Activated CD4-positive, alpha-beta T cell treated with anti-CD3 and anti-CD28 coated beads, Interleukin-2, amount 50 U/mL, for 24 hours (primary cell): ENCODE measurements at places on chromosomes 5 and 9.

- DNase-seq, result no peak
These were observed 761 bp upstream of the DNAJC25 start for GRCh38 chr9:111630182-111630963.

DNA sequence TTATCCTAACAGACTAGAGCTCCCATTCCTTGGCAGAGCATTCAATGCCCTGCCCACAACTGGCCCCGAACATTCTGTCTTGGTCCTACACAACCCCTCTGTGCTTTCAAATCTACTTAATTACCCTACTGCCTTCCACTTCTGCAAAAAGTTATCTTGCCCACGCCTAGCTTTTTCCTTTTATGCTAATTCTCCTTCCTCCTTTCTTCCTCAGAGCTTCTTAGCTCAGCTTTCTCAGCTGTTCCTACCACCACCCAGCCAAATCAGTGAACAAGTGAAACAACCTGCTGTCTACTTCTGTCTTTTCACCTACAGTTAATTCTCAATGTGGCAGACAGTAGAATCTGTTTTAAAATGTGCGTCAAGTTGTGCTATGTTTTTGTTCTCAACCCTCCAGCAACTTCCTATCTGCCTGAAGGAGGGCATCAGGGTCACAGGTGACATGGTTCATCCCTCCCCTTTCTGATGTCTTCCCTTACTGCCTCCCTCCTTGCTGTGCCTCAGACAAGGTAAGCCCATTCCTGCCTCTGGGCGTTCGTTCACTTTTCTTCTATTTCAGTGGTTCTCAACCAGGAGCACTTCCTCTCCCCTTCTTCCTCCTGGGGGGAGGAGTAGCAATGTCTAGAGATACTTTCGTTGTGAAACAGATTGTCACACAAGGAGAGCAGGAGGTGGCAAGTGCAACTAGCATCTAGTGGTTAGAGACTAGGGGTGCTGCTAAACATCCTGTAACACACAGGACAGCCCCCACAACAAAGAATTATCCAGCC, 1.3 kb upstream of the REEP5 start:
- no peak for DNase-seq

DNA sequence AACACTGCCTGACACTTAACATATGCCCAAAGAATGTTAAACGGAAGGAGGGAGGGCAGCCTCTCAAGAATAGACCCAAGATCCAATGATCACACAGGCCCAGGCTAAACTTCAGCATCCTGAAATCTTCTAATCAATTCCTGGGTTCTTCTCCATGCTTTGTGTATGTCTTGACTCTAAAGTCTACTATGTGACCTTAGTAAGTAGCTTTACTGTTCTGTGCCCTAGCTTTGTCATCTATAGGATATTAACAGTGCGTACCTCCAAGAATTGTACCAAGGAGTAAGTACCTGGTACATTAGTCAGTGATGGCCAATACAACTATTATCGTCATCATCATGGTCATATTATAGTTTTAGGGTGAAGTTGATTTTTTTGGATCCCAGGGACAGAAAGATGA, 96.6 kb downstream of the SGCD start:
- DNase-seq, result no peak

DNA sequence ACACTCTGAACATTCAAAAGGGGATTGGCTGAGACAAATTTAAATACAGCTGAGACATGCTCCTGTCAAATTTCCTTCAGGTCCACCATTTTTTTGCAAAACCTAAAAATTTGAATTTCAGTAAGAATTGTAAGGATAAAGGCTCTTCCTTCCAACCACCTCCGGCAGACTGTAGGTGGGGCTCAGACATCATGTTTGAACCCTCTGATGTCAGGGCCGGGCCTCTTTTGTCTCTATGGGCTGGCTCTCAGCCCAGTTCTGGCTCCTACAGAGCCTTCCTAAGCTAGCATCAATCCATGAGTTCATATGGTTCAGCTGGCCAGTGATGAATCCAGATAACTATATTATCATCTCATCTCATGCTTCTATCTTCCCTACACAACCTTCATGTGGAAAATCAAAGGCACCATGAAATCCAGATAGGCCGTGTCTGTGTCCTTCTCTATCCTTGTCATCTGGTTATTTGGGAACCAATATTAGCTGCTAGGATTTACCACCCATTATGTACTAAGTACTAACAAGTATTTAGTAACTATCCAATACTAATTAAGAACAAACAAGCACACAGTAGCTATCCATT, 44.2 kb downstream of the NIPSNAP3B start:
- DNase-seq, result no peak

GRCh38 chr5:58369513-58370190, 90.2 kb downstream of the PLK2 start:
- DNase-seq, result no peak

GRCh38 chr5:37918424-37918823, 78.6 kb upstream of the GDNF start:
- DNase-seq, result no peak

GRCh38 chr5:72611118-72611730, 104.0 kb upstream of the ZNF366 start:
- DNase-seq, result peak; percentile 24

DNA sequence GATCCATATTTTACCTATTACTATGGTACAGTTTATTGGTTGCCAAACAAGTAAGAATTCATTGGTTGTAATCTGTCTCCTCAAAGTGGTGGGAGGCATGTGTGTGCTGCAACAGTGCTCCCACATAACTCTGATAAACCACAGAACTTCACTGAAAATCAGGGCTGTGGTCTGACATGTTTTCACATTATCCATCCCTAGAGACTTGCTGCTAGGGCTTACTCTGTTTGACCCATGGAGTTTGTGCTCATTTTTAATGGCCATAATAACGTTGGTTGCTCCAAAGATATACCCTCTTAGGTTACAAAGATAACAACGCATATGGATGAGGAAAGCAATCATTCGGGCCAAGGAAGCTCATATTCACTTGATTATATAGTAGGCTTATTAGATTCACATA, 37.0 kb downstream of the HACD4 start:
- DNase-seq, result no peak
